HFFc6 (cell line): ENCODE measurements at places on chromosomes 7 and 10.

DNA sequence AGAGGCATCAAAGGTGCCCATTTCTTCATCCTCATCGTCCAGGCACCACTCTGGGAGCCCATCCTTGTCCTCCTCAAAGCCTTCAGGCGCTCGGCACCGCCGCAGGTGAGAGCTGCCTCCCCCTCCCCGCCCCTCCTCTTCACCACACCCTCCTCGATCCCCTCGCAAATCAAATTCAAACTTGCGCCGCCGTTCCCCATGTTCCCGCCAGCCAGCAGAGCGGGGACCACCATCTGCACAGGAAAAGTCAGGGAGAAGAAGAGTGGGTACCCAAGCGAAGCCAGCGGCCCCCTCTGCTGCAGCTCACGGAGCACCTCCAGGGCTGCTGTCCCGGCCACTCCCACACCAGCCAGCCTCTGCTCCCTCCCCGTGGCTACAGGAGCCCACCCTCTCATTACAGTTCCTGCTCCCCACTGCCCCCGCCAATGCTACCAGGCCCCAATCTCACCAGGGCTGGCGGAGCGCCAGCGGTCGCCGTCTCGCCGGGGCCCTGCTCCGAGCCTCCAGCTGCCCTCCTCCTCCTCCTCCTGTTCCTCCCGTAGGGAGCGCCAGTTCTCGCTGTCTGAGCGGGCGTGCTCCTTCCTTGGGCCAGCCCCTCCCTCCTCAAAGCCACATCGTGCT is 7.7 kb downstream of the GIGYF1 start:
- peaks cover 9% of the 10 kb centered on the region; the same call in 1 of the 2 replicates for H3K36me3 ChIP-seq
- peaks cover 24% of the 10 kb centered on the region for H3K4me1 ChIP-seq
- no peak for DNase-seq
- no peak overlapping the region for H3K27ac ChIP-seq
- H3K4me3 ChIP-seq: no peak overlapping the region
- peaks cover 2% of the 10 kb centered on the region for H3K27me3 ChIP-seq

DNA sequence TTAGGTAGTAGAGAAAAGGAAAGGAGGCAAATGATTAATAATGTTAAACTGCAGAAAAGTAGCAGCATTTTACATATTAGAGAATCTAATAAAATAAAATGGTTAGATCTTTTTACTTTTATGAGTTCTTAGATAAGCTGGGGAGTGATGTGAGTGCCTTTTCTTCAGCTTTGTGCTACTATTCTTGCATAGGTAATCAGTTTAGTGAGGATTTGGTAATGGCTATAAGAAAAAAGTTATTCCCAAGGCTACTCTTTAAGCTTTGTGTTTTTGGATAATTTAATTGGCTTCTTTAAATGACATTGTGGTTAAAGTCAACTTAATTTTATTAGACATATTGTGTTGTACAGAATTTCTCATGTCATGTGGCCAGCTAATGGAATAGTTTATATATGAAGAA is 3.7 kb downstream of the KCND2 start:
- H3K4me3 ChIP-seq: no peak overlapping the region
- DNase-seq: no peak
- H3K4me1 ChIP-seq: peaks cover 8% of the 10 kb centered on the region; the same call in 1 of the 2 replicates
- H3K27me3 ChIP-seq: peaks cover 13% of the 10 kb centered on the region

DNA sequence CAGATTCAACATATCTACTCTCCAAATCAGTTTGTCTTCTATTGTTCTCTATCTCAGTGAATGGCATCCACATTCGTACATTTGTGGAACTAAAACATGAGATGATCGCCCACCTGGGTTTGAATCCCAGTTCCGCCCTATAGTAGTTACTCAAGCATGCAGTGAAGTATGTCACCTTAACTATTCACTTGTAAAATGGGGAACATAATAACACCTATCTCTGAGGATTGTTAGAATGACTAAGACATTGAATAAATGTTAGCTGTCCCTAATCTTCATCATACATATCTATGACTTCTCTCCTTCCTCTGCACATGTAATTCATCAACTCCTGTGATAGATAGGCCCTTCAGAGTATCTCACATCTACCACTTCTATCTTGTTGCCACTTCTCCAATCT is 24.7 kb downstream of the UBE2D1 start:
- peaks cover 14% of the 10 kb centered on the region for H3K4me1 ChIP-seq
- no peaks in the 10 kb centered on the region for H3K36me3 ChIP-seq
- DNase-seq: no peak
- H3K27me3 ChIP-seq: no peaks in the 10 kb centered on the region
- no peak overlapping the region for H3K4me3 ChIP-seq

- peaks cover 2% of the 10 kb centered on the region for H3K27me3 ChIP-seq
- H3K4me1 ChIP-seq: peaks cover 67% of the 10 kb centered on the region
- peak; percentile 57 for DNase-seq
- peak overlapping the region; percentile 62 for H3K27ac ChIP-seq
- H3K36me3 ChIP-seq: peaks cover 5% of the 10 kb centered on the region; the same call in 1 of the 2 replicates
- peak overlapping the region; percentile 60 for H3K4me3 ChIP-seq
Measured at GRCh38 chr7:22137466-22137865, 191.8 kb upstream of the CDCA7L start.

DNA sequence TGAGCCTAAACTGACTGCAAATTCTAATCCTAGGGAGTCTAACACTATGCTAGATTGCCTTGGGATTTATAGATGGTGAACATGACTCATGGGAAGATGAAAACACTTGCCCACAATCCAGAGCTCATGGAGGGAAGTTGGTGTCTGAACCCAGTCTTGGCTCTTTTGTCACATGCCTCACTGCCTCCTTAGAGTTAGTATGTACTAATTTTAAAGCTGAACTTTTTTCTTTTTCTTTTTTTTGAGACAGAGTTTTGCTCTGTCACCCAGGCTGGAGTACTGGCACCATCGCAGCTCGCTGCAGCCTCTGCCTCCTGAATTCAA is 14.4 kb downstream of the MRPL32 start:
- no peak overlapping the region for H3K27ac ChIP-seq
- H3K27me3 ChIP-seq: no peaks in the 10 kb centered on the region
- no peak for DNase-seq

DNA sequence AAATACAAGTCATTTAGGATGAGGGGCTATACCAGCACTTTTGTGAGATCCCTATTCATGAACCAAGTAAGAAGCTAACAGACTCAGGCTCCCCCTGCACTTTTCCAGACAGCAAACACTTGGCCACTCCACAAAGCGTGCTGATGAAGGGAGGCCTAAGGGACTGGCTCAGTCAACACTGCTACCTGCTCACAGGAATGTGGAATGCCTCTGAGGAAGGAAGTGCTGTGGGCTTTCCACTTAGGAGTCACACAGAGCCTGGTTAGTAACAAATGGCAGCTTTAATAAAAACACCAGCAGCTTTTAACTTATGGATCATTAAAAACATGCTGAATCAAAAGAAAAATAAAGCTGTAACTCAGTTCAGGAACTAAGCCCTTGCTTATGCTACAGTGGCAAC is 15.0 kb downstream of the UROS start:
- no peak overlapping the region for H3K27ac ChIP-seq
- H3K4me3 ChIP-seq: no peak overlapping the region
- H3K4me1 ChIP-seq: no peaks in the 10 kb centered on the region; the same call in 1 of the 2 replicates
- H3K27me3 ChIP-seq: no peaks in the 10 kb centered on the region

DNA sequence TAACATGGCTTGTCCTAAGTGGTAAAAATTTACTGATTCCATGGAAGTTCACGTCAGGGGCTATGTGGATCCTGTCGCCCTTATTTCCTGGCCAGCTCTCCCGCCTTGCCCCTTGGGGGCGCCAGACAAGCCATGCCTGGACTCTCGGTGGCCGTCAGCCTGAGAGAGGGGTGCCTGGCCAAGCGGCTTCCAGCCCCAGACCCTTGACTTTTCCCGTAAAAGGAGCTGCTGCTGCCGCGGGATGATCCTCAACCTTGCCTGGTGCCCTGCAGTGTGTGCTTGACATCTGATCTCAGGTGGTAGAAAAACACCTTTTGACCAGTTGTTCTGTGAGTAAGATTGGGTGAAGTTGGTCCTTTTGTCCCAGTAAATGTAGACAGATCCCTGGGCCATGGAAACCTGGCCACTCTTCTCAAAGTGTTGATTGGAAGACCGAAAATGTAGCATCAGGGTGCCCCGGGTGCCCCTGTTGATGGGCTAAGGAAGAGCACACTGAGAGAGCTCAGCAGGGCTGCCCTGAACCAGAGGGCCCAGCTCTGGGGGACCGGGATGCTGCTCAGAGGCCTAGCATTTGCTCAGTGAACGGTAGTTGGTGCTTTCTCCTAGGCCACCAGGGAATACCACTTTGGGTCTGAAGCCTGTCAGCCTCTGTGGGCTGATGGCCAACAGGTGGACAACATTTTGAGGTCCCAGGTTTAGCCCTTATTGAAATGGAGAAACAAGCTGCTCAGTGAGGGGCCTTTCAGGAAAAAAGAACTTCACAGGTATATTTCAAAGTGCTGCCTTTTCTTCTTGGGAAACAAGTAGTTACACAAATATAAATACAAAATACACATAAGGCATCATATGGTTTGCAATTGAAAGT is 162.5 kb downstream of the LRMDA start:
- peaks cover 8% of the 10 kb centered on the region for H3K27me3 ChIP-seq
- H3K36me3 ChIP-seq: no peaks in the 10 kb centered on the region
